ENCODE measurements at places on chromosomes 2 and 18.
A peak's percentile ranks its signal among the peaks of the same experiment; 100 is the strongest.

DNA sequence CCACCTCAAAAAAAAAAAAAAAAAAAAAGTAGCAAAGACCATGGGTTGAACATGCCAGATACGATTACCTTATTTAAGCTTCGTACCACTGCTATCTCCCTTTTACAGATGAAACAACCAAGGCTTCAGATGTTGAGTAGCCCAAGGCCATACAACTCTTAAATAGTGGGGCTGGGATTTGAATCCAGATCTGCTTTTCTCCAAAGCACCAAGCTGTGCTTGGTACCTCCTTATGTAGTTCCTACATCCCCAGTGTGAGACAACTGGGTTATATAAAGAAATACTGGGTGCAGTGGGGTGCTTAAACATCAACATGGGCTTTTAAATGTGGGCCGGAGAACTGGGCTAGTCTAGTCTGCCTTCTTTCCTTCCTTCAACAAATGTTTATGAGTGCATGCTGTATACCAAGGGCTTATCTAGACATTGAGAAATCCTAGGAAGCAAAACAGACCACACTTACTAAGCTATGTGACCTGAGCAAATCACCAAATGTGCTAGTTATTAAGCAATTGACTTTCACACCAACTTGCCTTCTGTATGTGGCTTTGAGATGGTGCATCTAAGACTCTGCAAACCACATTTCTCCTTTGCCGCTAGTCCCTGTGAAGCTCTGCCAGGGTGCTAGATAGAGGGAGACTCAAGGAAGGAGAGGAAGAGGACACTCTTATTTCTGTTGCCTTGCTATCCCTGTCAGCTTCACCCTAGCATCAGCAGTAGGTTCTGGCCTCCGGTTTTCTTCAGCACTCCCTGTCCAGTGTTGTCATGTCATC is 206.8 kb upstream of the FBXO11 start:
- peak; percentile 78 for DNase-seq

DNA sequence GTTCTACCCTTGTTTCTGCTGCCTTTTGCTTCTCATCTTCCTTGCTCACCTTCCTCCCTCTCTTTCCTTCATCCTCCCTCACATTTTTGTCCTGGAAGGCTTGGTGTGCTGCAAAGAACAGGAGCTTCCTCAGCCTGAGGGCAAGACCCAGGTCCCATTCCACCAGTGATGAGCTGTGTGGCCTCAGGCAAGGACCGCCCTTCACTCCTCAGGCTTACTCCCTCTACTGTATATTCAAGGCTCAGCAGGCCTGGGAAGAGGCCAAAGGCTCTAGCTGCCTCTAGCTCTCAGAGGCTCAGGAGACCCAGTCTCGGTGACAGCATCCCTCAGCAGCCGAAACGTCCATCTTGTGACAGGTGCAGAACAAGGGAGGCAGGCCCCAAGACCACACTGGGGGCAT is 97.5 kb downstream of the MRO start:
- DNase-seq: no peak

- DNase-seq: no peak
Observed at GRCh38 chr18:70126832-70127231, 78.7 kb downstream of the RTTN start.

- DNase-seq: no peak
Observed at GRCh38 chr2:75480971-75481836, 79.5 kb downstream of the EVA1A start.

- no peak for DNase-seq
Observed at GRCh38 chr18:320155-320554, 52.3 kb upstream of the THOC1 start.

- DNase-seq: no peak
Observed at GRCh38 chr2:194104687-194105086, 1552.3 kb upstream of the SLC39A10 start.

- DNase-seq: peak; percentile 89
Observed at GRCh38 chr2:10283106-10284062, 19.3 kb upstream of the HPCAL1 start.

DNA sequence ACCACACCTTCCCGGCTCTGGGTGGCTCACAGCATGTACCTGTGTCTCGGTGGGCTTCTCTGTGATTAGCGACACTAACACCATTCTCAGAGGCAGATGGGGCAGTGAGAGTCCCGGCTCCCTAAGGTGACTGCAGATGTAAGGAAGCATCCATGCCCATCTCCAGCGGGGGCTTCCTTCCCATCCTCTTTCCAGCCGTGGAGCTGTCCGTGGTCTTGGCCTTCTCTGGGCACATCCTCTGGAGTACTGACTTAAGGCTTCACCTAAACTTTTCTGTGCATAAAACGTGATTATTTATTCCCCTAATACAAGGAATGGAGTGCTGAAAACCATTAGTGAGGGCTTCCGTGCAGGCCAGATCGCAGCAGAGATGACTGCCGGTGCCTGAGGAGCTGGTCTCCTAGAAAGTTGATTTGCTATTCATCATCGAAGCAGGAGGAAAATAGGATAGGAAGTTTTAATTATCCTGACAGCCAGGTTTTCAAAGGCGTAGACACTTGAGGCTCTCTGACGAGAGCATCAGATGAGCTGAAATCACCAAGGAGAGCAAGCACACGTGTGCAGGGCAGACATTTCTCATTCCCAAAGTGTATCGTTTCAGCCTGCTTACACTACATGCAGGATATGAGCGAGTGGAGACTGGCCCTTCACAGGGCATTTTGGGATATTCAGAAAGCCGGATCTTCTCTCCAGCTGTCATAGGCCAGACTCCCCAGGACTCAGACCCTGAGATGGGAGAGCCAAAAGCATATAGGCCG is 186.1 kb upstream of the SALL3 start:
- no peak for DNase-seq

Measured in renal cortical epithelial cell (primary cell).